HT1080 (cell line): ENCODE measurements at places on chromosomes 12 and 14. TPM values are rescaled to one million over a fixed set of nuclear protein-coding genes. Genes with fewer than 3 reads are reported as not detected.

IKBIP gene
- 62.7 and 67.1 TPM in 2 replicates for total RNA-seq

KERA gene
- total RNA-seq = not detected in 2 replicates

COCH gene
- 3.7 and 5.2 TPM in 2 replicates for total RNA-seq

CACNB3 gene
- 13.3 and 15.1 TPM in 2 replicates for total RNA-seq

LRFN5 gene
- 0.37 TPM in 1 of 2 replicates, not detected in the other for total RNA-seq

HOXC6 gene
- 1.3 and 2.0 TPM in 2 replicates for total RNA-seq

RDH16 gene
- total RNA-seq = not detected in 2 replicates

SLC5A8 gene
- total RNA-seq = not detected in 2 replicates

PRR4 gene
- 1.8 and 3.4 TPM in 2 replicates for total RNA-seq

GALNT16 gene
- total RNA-seq = 7.8 and 12.6 TPM in 2 replicates

KLRF2 gene
- not detected in 2 replicates for total RNA-seq

CDK17 gene
- total RNA-seq = 53.8 and 57.6 TPM in 2 replicates

BCL11B gene
- 0.17 and 0.18 TPM in 2 replicates for total RNA-seq

AKAP3 gene
- 0.40 and 0.56 TPM in 2 replicates for total RNA-seq

PPP4R4 gene
- total RNA-seq = 2.0 and 8.8 TPM in 2 replicates

TBC1D30 gene
- total RNA-seq = 7.0 and 7.4 TPM in 2 replicates

KRT2 gene
- not detected in 2 replicates for total RNA-seq

SYT1 gene
- total RNA-seq = 0.10 and 0.63 TPM in 2 replicates

ZDHHC22 gene
- total RNA-seq = 0.10 TPM in 1 of 2 replicates, not detected in the other

USP44 gene
- total RNA-seq = not detected in 2 replicates

SDR9C7 gene
- not detected in 2 replicates for total RNA-seq
